ENCODE measurements at places on chromosomes 13 and 19. TPM values are rescaled to one million over a fixed set of nuclear protein-coding genes. Genes with fewer than 3 reads are reported as not detected.

DNA sequence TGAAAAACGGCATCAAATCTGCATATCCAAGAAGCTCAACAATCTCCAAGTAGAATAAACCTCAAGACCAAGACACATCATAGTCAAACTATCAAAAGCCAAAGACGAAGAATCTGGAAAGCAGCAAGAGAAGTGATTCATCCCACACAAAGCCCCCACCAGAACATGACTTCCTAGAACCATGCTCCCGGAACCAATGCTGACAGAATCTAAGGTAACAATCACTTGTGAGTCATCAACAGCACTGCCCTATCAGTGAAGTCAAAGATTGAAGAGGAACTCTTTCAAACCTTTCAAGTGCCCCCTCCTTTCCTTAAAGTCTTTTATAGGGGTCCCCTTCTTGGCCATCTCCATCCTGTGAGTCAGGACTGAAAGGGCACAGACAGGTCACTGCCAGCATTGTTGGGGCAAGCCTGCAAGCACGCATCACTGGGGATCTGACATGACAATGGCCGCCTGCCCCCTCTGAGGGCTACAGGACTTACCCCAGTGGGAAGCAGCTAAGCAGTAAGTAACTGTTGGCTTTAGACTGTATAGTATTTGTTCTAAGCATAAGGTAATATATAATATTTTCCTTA lies at the start of gene CCDC70:
TSS of gene CCDC70 (plus strand) at position 247 of the 578 bp plus-strand sequence. CDS start 3,443 bp downstream, outside the sequence.
- no peak within 1 kb of the TSS for H3K4me3 ChIP-seq
- H3K27me3 ChIP-seq, result no peaks in the 10 kb centered on the region
- no peaks in the 10 kb centered on the region for H3K36me3 ChIP-seq
- no peaks in the 10 kb centered on the region for H3K4me1 ChIP-seq
- DNase-seq, result no peak

MAP3K10 gene
- 20.3 TPM for total RNA-seq

DNA sequence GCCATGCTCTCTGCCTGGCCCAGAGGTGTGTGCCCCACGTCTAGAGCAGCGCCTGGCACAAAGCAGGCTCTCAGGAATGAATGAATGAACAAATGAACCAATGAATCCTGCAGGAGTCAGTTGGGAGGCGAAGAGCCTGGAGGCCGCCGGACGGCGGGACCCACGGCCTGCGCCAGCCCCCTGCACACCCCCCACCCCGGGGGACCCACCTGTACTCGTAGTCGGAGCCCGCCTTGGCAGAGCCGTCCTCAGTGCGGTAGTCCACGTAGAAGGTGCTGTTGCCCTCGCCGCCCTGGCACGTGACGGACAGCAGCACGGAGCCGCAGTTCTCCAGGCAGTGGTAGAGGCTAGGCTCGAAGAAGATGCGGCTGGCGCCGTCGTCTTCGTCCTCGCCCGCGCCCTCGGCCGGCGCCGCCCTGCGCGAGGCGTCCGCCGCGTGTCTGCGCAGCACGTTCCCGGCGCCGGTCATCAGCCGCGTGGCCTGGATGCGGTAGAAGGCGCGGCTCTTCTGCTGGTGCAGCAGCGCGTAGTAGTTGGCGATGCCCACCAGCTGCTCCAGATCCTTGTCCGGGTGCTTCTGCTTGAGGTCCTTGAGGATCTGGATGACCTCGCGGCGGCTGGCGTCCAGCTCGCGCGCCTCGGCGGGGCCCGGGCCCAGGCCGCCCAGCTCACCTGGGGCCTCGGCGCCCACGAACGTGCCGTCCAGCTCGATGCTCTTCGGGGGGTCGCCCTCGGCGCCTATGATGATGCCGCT lies 14.8 kb downstream of the SLC8A2 start:
- peaks cover 29% of the 10 kb centered on the region for H3K27me3 ChIP-seq
- no peak overlapping the region for H3K4me3 ChIP-seq
- no peak for DNase-seq
- no peak overlapping the region for H3K27ac ChIP-seq
- no peaks in the 10 kb centered on the region for H3K36me3 ChIP-seq

GRCh38 chr13:74768521-74769085 lies 634.4 kb upstream of the KLF12 start:
- H3K27ac ChIP-seq, result no peak overlapping the region
- no peaks in the 10 kb centered on the region for H3K27me3 ChIP-seq
- H3K4me1 ChIP-seq, result no peaks in the 10 kb centered on the region
- H3K36me3 ChIP-seq, result no peaks in the 10 kb centered on the region
- DNase-seq, result no peak

GRCh38 chr19:2491130-2491801 lies 15.3 kb downstream of the GADD45B start:
- peaks cover 18% of the 10 kb centered on the region for H3K4me1 ChIP-seq
- H3K4me3 ChIP-seq, result no peak overlapping the region
- peak; percentile 49 for DNase-seq
- H3K27me3 ChIP-seq, result no peaks in the 10 kb centered on the region

GRCh38 chr13:84377106-84377505 lies 494.8 kb upstream of the SLITRK1 start:
- no peaks in the 10 kb centered on the region for H3K4me1 ChIP-seq
- no peak for DNase-seq
- H3K4me3 ChIP-seq, result no peak overlapping the region
- no peak overlapping the region for H3K27ac ChIP-seq
- H3K36me3 ChIP-seq, result no peaks in the 10 kb centered on the region
- H3K27me3 ChIP-seq, result peaks cover 3% of the 10 kb centered on the region
